K562 (cell line): ENCODE measurements at places on chromosomes 11 and 22. TPM values are rescaled to one million over a fixed set of nuclear protein-coding genes. Genes with fewer than 3 reads are reported as not detected.

GRCh38 chr11:17479284-17480214 lies 2.9 kb upstream of the ABCC8 start:
- DNase-seq = peak; percentile 67

DNA sequence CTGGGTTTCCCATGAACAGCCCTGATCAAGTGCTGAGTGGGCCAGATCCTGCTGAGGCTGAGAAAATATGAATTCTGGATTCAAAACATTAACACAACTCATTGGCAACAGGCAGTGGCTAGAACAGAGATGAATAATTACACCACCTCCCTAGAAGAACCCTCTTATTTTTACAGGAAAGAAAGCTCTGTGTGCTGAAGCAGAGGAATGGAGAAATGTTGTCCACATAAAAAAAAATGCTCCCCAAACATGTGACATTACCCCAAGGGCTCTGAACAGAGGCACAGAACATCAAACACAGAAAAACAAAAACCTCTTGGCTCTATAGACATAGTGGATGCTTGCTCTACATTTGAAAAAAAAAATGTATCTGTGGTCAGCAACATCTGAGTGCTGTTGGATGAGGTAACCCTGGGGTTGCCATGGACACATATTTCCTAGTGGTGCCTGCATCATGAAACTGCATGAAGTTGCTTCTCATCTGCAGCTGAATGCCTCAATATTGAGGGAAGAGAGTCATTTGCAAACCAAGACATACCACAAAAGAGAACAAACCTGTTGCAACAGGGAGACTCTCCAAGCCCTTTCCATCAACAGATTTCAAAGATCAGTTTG lies 98.8 kb downstream of the SNX19 start:
- DNase-seq = no peak

- DNase-seq = no peak
Measured at GRCh38 chr11:64718780-64719124, 4.2 kb downstream of the NRXN2 start.

GRCh38 chr11:119115484-119116234 lies 5.7 kb upstream of the HINFP start:
- no peak for DNase-seq

- DNase-seq = peak; percentile 71
Measured at GRCh38 chr11:12094872-12095800, 15.3 kb upstream of the MICAL2 start.

DNA sequence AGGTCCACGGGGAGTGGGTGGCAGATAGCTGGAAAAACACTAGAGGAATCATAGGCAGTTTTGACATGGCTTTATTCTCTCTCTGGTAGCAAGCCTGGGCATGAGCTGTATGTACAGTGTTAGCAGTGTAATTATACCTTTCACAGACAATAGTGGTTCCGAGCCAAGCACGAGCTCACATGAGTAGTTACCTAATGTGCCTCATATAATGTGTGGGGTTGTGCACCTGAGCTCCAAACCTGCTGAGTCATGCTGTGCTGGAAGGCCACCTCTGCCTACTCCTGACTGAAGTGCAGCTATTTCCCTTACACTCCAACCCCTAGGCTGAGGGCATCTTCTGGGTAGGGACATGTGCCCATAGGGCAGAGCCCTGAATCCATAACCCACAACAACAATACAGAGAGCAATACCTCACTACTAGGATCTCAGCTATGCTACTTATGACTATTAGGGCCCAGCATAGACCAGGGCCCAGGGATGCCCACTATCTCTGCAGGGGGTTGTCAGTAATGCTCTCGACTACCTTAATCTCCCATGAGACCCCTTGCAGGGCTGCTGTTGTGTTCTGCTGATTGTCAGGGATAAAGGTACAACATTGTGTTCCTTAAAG lies 432.1 kb downstream of the DYNC2H1 start:
- no peak for DNase-seq

- DNase-seq = peak; percentile 97
Measured at GRCh38 chr22:41543854-41544670, at the start of gene POLR3H. Gene POLR3H (minus strand): TSS chr22:41544470. CDS start chr22:41544101, 369 bp downstream.

DNA sequence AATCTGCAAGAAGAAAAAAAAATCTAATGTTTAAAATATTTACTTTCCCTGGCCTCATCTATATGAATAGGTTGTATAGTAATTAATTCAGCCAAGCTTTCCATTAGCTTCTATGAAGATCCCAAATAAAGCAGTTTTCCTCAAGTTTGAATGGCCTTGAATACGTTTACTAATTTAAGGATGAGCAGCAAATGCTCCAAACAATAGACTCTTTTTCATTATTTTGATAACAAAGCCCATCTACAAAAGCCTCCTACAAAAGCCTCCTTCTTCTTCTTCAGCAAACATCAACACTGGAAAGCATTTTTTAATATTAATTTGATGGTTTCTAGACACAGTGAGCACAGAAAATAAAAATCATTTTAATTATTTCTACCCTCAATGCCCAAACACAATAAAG lies 1130.3 kb upstream of the CNTN5 start:
- DNase-seq = no peak

GRCh38 chr22:16847271-16847670 lies 22.1 kb upstream of the XKR3 start:
- no peak for DNase-seq

- DNase-seq = no peak
Measured at GRCh38 chr11:12692229-12693075, 18.2 kb downstream of the TEAD1 start.

DNA sequence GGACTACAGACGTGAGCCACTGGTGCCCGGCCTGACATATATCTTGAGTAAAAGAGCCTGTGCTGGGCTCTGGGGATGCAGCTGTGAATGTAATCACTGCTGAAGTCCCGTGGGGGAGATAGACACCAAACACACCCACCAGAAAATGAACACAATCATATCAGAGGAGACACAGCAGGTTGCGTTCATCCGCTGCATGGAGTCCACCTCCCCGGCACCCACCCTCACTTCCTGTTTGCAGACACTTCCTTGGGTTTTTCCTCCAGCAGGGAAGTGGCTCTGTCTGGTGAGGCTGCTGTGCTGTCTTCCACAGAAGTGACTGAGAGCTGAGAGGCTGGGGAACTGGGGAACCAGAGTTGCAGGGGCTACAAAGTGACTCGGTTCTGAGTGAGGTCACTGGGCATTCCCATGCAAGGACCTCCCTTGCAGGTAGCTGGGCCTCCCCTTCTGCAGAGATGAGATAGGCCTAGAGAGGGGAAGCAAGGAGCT lies 7.2 kb downstream of the MICALL1 start:
- peak; percentile 54 for DNase-seq

DNA sequence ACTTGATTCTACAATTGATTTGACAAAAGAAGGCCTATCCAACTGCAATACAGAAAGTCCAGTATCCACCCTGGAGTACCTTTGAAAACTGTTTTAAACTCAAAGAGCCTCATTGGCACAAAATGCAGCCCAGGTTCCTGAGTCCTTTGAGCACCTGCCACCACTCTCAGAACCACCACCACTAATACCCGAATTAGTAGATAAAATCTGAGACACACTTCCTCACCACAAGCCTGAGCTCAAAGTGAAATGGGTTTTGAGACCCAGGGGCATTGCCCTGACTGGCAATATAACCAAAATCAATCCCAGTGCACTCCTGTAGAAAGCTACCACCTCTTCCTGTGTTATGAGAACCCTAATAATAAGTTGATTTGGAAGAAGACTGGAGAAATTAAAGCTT lies 215.7 kb downstream of the CSNK2A3 start:
- DNase-seq = no peak

DNA sequence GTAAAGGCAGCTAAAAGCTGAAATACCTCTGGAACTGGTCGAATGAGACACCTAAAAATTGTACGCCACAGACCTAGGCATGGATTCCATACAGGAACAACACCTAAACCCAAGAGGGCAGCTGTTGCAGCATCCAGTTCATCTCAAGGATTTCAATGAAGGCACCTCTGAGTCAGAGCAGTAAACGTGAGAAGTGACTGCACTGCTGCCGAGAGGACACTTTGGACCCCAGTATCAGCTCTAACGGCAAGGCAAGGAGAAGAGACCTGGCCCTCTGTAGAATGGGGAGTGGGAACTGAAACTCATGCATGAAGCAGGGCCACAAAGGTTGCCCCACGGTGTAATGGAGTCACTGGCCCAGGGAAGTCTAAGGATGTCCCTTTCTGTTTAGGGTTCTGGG lies 23.9 kb downstream of the MAP6 start:
- DNase-seq = no peak

DNA sequence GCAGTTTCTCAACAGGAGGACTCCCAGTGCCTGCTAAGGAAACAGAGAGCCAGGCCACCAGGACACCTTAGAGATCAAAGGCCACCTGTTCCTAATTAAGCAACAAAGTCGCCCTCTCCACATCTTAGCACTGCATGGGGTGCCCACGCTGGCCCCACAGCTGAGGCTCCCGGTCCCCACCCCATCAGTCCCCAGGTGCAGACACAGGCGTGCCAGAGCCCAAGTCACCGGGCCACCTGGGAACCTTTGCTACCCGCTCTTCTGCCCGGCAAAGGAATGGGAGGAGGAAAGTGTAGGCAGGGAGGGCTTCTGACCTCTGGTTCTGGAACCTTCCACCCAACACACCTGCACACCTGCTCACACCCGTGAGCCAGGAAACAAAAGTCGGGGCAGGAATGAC lies 85.5 kb upstream of the PRR5 start:
- no peak for DNase-seq

DNA sequence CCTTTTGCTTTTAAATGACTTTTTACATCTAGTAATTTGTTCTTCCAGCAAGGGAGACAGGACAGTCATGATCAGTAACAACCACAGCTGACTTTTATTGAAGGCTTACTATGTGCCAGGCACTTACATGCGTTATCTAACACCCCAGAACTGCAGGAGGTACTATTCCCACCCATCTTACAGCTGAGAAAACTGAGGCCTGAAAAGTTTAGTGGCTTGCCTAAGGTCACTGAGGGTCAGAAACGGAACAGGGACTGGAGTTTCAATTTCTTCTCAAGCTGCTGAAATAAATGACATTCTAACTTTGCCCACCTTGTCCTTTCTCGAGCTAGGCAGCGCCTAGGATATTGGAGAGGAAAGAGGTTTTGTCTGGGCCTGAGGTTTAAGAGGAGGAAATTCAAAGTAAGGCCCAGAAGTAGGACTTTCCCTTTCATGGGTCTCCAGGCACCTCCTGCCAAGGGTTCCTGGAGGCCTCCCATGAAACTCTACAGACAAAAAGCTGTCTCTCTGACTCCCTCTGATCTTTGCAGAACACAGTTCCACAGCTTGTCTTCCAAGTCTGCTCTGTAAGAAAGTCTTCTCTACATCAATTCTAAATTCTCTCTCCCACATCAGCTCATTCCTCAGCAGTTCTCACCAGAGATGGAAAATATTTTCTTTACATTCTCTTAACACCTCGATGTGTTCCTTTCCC lies 102.2 kb downstream of the NAT10 start:
- no peak for DNase-seq

DNA sequence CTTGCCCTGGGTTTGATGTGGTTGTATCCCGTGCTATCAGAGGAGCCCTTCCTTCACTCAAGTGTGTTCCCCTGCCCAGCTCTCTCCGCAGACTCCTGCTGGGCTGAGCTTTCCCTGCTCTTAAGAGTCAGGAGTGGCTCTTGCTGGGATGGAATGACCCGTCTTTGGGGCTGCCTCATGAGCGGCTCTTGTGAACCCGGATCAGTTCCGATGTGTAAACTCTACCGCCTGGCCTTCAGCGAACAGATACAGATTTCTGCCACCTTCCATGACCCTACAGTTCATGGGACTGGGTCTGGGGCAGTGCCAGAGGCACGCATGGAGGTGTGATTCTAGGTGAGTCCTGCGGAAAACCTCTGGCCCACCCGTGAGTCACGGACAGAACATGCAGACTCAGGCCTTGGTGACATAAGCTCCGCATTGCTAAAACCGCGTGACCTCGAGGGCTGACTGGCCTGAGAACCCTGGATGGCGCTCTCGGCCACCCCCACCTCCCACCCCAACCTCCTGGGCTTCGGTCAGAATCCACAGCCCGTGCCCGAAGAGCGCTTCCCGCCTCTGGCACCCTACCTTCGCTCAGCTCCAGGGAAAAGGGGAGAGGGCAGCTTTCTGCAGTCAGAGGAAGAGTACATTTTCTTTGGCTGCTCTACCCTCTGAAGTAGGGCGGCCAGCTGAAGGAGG lies 1.3 kb upstream of the ZBTB16 start:
- no peak for DNase-seq

GRCh38 chr11:117910941-117911655 lies 18.1 kb downstream of the TMPRSS13 start:
- no peak for DNase-seq

- DNase-seq = no peak
Measured at GRCh38 chr11:129955282-129955681, 47.4 kb downstream of the PRDM10 start.

DNA sequence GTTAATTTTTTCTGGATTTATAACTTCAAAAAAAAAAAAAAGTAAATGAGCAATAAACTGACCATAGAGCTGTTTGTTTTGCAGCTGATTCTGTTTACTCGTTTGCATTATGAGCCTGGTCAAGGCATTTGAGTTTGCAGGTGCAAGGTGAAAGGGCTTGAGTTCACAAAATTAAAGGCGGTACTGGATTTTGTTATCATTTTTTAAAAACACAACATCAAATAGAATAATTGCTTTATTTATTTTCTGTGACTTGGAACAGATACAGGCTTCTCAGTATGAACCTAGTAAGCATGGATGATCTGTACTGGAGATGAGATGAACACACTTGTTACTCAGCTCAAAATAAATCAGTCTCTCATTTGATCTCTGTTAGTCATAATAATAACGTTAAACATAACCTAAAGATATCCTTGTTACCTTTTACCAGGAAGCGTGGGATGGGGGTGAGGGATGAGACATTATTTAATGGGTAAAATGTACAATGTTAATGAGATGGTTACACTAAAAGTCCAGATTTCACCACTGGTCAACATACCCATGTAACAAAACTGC lies 137.8 kb downstream of the LUZP2 start:
- DNase-seq = no peak

GRCh38 chr11:26142891-26143290 lies 189.0 kb upstream of the ANO3 start:
- no peak for DNase-seq

GRCh38 chr11:63767565-63768236 lies 874 bp downstream of the ZFTA start:
- DNase-seq = peak; percentile 80

DNA sequence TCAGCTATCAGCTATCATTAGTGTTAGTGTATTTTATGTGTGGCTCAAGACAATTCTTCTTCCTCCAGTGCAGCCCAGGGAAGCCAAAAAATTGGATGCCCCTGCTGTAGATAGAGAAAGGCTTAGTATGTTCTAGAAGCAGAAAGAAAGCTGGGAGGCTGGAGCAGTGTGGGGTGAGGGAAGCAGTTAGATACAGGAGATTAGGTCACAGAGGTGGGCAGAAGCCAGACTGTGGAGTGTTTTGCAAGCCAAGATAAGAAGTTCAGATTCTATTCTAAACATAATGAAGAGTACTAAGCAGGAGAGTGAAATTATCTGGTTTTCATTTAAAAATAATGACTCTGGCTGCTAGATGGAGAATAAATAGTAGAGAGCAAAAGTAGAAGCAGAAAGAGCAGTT lies 381.7 kb downstream of the DCDC1 start:
- no peak for DNase-seq

Gene RCOR2
- total RNA-seq = 5.3 and 6.5 TPM in 2 replicates

Gene KDM2A
- total RNA-seq = 37.9 and 39.3 TPM in 2 replicates

Gene NCR3LG1
- 31.5 and 32.4 TPM in 2 replicates for total RNA-seq

Gene BACE1-AS
- total RNA-seq = 4.7 and 5.9 TPM in 2 replicates

Gene PATL1
- 27.3 and 30.2 TPM in 2 replicates for total RNA-seq

Gene SLC25A22
- total RNA-seq = 54.7 and 55.4 TPM in 2 replicates

Gene APBB1
- 0.60 and 0.63 TPM in 2 replicates for total RNA-seq

Gene KRTAP5-4
- total RNA-seq = not detected in 2 replicates

Gene MGAT3
- 11.4 and 11.5 TPM in 2 replicates for total RNA-seq

Gene ARHGEF17
- total RNA-seq = 0.29 and 0.53 TPM in 2 replicates
